T-helper 17 cell (primary cell): ENCODE measurements at places on chromosomes 2 and 18. TPM values are rescaled to one million over a fixed set of nuclear protein-coding genes. Genes with fewer than 3 reads are reported as not detected.

- DNase-seq = no peak
Observed at GRCh38 chr18:70423988-70424387, 135.1 kb downstream of the SOCS6 start.

DNA sequence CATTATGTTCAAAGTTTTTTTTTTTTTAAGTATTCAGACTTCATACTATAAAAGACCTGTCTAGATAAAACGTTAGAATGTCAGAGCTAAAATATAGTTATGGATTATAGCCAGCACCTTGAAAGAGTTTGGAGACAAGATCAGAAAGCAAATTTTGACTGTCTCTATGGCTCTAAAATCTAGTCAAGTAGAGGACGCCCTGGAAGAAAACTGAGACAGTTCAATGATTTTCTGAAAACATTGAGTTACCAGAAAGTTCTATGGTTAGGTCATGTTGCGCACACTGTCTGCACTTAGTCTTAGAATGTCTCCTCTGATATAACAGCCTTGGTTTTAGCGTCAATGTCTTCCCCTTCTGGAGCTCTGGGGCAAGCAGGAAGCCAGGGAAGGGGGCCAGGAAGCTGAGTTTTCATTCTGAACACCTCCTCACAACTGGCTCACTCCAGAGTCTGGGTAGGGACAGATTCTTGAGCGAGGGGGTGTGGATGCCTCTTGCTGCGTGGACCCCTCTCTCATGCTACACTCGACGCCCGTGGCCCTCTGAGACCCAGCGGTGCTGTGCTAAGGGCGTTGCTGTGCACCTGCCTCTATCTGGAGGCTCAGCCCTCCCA is 99.5 kb downstream of the RNF144A start:
- DNase-seq = no peak

DNA sequence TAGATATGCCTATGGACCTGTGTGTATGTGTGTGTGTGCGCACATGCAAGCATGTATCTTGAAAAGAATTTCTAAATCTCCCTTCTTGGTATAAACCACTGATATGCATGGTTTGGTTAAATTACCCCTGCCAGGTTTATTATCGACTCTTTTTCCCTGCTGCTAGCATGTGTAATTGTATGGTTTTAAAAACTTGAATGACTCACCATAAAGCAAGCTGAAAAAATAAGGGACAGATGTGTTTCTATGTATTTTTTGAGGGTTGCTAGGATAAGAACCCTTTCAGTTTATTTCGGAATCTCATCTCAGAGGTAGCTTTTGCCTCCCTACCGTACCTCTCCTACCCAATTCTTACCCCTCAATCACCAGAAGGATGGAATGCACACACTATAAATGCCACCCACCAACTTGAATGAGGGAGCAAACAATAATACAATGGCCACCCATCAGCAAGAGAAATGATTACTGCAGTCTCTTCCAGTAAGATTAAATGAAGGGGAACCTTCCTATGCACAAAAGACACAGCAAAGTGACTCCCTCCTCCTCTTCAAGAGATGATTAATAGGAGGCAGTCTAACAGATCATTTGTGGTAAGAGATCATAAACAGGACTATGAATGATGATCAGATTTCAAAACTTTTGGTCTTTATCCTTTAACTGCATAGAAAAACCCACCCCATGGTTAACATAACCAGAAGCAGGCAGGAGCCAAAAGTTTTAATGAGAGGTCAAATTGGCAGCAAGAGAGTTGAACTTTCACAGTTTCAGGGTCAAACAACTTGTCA is 357.2 kb downstream of the SATB2 start:
- no peak for DNase-seq

DNA sequence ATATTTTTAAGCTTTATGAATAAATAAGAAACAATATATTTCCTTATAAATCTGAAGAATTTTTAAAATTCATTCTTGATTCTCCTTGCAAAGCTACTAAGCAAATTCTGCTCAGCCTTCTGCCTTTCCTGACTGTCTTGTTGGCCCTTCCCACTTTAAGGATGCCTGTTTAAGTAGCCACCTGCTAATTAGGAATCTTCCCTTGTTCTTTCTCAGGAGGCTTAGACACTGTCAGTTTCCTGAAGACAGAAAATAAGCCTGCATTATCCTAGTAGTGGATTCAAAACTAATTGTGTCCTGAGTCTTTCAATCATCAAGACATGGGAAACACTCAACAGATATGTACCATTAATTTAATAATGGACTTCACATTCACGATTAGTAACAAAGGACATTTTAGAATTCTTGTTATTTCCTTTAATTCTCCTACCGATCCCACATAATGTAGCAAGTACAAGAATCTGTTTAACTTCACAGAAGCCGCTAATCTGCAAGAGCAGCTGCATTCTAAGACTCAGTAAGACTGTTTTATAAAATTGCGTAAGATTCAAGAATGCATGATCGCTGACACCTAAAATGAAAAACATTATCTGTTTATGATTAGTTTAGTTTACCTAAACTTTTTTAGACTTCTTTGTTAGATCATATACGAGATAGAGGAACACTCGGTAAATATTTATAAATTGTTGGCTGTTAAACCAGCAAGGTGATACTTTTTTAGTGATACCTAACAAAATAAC is 445.4 kb upstream of the DSEL start:
- no peak for DNase-seq

DNA sequence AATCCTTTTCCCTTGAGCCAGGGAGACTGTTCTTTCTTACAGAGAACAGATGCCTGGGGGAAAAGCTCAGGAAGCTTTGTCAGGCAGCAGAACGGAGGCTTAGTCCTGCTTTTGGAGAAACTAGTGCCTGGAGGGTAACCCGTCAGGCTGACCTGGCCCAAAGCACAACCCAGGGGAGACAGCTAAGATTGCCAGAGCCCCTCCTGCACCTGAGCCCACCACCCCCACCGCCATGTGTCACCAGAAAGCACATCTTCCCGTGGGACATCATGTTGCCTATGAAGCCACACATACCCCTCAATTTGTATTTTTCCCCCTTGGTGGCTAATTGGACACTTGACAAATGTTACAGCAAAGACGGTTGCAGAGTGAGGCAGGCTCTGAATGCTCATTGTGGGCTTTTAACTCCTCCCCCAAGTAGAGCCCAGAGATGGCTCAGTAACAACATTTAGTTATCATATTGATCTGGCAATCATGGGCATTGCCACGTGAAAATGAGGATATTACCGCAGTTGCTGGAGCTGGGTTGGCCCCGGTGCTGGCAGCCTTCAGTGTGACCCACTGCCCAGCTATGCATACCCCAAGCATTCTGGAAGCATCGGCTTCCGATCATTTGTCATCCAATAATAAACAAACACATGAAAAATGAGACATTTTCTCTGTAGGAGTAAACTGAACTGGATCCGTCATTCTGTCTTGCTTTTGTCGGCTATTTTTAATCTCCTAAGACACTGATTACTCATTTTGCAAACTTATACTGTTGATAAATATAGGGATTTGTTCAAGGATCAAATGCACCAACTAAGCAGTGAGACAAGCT is 229.5 kb downstream of the ATAD2B start:
- DNase-seq = no peak

DNA sequence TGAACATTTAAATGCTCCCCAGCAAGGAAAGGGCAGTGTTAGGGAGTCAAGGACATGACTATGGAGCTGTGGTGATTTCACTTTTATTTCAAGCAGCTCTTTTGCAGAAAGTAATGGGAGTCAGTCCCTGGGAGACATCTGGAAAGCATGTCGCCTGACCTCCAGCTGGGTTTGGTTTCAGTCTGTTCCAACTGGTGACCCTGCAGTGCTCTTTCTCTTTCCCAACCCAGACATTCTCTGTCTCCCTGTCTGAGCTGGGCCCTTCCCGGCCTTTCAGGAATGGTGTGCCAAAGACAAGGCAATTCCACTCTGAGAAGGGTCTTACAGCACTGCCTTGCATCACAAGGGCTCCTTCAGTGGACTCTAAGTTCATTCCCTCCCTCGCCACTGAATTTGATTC is 323.2 kb downstream of the OSR1 start:
- no peak for DNase-seq

DNA sequence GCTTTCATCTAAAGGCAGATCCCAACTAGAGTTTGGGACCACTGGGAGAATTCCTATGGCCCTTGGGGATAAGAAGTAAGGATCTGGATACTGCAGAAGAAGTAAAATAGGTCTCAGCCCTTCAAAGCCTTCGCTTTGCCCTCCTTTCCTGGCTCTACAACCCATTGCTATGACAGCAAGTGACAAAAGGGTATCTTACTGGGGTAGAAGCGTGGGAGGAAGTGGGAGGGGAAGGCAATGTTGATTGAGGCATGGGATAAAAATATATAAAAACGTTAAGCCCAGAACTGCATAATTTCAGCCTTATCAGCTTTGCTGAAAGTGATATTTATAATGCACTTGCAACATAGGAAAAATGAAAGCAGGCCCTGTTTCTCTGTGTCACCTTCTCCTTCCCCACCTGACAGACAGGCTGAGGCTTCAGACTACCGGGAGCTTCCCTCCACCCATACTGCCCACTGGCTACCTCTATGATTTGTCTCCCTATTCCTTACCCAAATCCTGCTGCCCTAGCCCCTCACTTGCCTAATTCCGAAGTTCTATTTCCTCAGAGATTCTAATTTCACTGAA is 14.9 kb upstream of the SOS1 start:
- DNase-seq = no peak

DNA sequence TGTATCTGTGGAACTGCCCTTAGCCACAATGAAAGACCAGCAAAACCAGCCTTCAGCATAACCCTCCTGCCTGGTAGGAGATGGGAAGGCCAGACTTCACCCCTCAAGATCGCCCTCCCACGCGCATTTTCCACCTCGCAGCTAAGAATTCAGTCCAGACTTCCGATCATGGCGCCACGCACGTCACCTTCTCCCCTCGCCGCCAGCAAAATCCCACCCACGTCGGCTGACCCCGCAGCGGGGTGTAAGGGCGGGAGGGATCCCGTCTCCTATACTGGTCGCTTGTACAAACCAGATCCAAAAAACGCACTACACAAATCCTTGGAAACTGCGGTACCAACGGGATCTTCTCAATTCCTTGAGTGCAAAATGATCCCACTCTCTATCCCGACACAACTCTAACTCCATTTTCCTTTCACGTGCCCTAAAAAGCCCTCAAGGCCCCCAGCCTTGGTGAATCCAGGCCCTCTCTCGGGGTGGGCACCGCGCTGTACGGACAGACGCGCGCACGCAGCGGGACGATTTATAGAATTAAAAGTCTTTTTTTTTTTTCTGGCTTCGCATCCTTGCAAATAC is 1.0 kb upstream of the BMPR2 start:
- no peak for DNase-seq

DNA sequence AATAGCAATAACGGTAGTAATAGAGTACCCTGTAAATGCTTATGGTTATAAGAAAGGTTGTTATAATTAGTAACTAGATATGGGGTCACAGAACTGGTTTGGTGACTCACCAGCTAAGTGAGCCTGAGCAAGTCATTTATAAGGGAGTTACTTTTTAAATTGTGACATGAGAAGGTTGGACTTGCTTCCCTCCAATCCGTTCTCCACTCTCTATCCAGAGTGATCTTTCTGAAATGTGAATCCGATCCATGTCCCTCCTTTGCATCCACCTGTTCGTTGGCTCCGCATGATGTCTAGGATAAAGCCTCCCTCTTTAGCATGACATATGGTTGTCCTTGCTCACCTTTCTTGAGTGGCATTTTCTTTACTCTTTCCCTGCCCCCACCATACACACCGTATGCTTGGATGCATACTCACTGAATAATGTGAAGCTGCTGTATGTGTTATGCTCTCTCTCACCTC is 83.1 kb downstream of the CDC42EP3 start:
- DNase-seq = no peak

DNA sequence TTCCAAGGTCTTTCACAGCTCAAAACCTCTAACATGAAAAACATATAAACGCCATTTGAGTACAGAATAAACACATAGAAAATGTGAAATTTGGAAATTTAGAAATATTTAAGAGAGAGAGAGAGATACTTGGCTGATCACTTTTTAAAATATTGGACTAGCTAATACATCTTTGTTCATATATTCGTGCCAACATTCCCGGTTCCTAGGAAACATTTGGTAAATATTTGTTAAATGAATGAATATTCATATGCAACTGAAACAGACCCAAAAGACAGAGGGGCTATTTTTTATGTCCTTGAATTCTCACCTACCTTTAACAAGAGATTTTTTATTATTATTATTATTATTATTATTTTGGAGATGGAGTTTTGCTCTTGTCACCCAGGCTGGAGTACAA is 8.3 kb upstream of the COLEC12 start:
- no peak for DNase-seq

GRCh38 chr2:217740178-217740577 is 262.6 kb downstream of the TNS1 start:
- no peak for DNase-seq

- DNase-seq = no peak
Observed at GRCh38 chr2:224666951-224667553, 49.1 kb downstream of the CCDC195 start.

DNA sequence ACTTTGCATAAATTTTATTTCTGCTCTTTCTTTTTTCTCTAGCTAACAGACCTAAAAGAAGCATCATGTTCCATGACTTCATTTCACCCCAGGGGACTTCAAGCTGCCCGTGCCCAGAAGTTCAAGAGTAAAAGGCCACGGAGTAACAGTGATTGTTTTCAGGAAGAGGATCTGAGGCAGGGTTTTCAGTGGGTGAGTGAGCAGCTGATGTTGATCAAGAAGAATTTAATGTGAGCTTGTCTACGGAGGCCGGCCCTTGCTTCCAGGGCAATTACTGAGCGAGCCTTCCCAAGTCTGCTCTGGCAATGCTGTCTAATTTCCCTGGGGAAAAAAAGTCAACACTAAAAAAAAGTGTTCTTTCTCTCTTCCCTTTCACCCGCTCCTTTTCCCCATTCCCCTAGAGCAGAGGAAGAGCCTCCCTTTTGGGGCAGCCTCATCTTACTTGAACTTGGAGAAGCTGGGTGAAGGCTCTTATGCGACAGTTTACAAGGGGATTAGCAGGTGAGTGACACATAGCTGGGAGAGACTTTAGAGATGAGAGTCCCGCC is 1.2 kb downstream of the CDK15 start:
- DNase-seq = no peak

- no peak for DNase-seq
Observed at GRCh38 chr2:229591611-229592010, 122.7 kb downstream of the DNER start.

GRCh38 chr2:95265182-95265581 is 9.1 kb upstream of the PROM2 start:
- no peak for DNase-seq

- no peak for DNase-seq
Observed at GRCh38 chr2:134770702-134771101, 51.9 kb upstream of the TMEM163 start.

The EMILIN2 gene
- total RNA-seq = 9.9 TPM

The HOXD12 gene
- total RNA-seq = not detected

The GPR155 gene
- total RNA-seq = 16.7 TPM

The CCDC85A gene
- total RNA-seq = not detected

The GAD1 gene
- not detected for total RNA-seq
